Hematopoietic multipotent progenitor cell treated with erythropoietin and hydrocortisone succinate and interleukin-3 and kit ligand, for 8 days (in vitro differentiated cells): ENCODE measurements at places on chromosomes 1 and 21.
A peak's percentile ranks its signal among the peaks of the same experiment; 100 is the strongest.

DNA sequence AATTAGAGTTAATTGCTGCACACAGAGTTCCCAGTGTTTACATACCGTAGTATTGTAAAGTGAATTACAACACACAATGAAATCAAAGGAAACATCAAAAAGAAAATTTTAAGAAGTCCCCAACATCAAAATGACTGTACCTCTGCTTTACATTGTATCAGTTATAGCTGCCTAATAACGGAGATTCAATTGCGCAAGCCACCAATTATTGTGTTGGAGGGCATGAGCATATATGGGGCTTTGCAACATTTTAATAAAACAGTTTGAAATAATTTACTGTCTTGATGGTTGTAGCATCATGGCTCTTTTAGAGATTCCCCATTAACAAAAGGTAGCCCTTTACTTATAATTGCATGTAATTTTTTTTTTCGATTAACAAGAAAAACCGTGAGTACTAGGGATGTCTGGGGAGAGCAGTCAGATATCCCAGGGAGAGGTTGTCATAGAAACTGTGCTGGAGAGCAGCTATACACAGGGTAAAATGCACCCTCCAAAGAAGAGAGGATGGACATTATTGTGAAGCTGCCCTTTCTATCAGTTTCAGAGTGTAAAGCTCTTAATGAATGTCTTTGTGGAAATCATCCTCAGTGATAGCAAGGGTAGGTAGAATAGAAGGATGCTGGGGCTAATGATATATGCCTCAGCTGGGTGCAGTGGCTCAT lies 55.9 kb upstream of the BTG3 start:
- DNase-seq: no peak

- DNase-seq: peak; percentile 48
Measured at GRCh38 chr1:228647523-228648444, 87.5 kb upstream of the RHOU start.

- DNase-seq: no peak
Measured at GRCh38 chr1:218346391-218347204, 1.5 kb downstream of the TGFB2 start.

DNA sequence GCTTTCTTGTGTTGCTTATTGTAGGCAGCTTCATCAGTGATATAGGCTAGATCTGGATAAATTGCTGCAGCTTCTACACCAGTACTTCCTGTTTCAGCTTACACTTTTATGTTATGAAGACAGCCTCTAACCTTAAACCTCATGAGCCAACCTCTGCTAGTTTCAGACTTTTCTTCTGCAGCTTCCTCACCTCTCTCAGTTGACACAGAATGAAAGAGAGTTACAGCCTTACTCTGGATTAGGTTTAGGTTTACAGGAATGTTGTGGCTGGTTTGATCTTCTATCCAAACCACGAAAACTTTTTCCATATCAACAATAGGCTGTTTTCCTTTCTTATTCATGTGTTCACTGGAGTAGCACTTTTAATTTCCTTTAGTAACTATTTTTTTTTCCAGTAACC lies 76.9 kb upstream of the RNPC3 start:
- no peak for DNase-seq

- peak; percentile 3 for DNase-seq
Measured at GRCh38 chr21:31342348-31342747, 1.7 kb downstream of the TIAM1 start.

GRCh38 chr1:75673885-75674284 lies 50.6 kb upstream of the ACADM start:
- no peak for DNase-seq

GRCh38 chr1:57160594-57160993 lies 194.8 kb upstream of the C8B start:
- DNase-seq: no peak

- DNase-seq: peak; percentile 51
Measured at GRCh38 chr1:158146165-158146564, 34.5 kb upstream of the CD1D start.

- DNase-seq: peak; percentile 44
Measured at GRCh38 chr1:240189386-240189989, 97.8 kb downstream of the FMN2 start.
